ENCODE measurements at places on chromosomes 2 and 18.
A peak's percentile ranks its signal among the peaks of the same experiment; 100 is the strongest.

DNA sequence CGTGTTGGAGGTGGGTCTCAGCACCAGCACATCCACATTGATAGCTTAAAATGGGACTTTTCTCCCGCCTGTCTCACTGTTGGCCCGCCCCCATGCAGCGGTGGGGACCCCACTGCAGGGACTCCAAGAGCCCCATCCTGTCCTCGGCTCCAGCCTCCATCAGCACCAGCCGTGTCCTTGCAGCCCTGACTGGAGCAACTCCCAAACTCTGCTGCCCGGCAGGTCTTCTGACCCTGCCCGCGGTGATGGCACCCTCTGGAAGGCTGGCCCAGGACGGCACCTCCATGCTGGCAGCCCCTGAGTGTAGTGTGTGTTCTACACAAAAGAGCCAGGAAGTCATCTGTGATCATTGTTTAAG lies 41.6 kb upstream of the KCNG2 start:
- no peak for DNase-seq

DNA sequence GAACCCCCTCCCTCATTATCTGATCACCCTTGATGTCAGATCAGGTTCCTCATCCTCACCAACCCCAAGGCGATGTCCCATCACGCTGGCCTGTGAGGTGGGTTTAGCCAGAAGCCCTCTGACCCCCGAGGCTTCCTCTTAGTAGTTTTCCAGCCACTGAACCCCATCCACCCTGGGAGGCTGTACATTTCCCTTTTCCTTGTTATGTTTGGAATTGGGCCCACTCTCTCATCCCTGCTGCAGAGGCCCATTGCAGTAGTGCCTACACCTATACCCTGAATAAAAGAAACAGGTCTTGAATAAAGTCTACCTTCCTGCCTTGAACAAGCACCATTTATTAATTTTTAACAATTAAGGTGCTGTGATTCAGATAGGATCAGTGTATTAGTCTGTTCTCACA lies 80.1 kb downstream of the NCAPH start:
- DNase-seq: no peak

- no peak for DNase-seq
Measured at GRCh38 chr18:56702946-56703345, 51.8 kb downstream of the WDR7 start.

GRCh38 chr2:235468978-235469655 lies 24.7 kb upstream of the AGAP1 start:
- DNase-seq: no peak

- no peak for DNase-seq
Measured at GRCh38 chr2:15050483-15050882, 418.0 kb downstream of the LRATD1 start.

GRCh38 chr2:43312755-43313641 lies 86.6 kb upstream of the ZFP36L2 start:
- DNase-seq: peak; percentile 82

GRCh38 chr2:45199973-45200372 lies 190.7 kb upstream of the SIX2 start:
- no peak for DNase-seq

DNA sequence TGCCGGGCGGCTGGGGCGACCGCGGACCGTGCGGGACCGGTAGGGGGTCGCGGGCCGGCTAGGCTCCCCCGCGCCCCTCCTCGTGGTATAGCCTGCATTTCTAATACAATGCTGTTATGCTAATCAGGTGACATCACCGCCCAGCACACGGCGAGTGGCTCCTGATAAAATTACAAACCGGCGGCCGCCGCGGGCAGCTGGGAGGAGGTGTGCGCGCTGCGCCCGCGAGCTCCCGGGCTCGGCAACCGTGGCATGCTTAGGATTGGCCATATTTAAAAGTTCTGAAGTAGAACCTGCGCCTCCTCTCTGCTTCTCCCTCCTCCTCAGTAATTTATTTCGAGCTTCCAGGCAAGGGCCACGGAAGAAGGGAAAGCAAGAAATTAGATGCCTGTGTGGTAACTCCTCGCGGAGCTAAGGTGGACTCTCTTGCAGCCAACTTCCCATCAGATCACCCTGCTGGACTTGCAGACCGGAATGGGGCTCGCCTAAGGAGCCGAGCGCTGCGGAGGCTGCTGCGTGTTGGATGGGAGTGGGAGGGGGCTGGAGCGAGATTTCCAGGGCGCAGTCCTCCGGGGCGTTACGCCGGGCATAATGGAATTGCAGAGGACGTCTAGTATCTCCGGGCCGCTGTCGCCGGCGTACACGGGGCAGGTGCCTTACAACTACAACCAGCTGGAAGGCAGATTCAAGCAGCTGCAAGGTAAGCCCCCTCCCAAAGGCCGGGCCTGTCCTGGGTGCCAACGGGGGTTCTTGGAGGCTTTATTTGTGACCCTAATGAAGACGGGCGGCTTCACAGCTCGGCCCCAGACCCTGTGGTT lies 102.3 kb downstream of the SPTBN1 start:
- DNase-seq: peak; percentile 79

DNA sequence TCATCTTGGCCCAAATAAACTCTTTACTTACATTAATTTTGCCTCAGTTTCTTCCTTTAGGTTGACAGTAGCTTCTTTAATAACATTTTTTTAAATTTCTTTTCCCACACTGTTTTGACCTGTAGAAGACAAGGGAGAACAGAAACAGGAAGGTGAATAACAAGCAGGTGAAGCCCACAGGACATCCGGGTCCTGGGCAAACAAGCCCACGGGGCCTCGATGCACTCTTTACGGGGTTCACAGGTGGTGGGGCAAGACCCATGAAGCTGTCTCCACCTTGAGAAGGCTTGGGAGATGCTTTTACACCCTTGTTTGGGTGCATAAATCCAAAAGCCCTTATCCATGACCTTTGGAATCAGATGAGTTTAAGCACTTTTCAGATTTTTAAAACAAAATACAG lies 301.0 kb upstream of the MGAT5 start:
- DNase-seq: no peak

DNA sequence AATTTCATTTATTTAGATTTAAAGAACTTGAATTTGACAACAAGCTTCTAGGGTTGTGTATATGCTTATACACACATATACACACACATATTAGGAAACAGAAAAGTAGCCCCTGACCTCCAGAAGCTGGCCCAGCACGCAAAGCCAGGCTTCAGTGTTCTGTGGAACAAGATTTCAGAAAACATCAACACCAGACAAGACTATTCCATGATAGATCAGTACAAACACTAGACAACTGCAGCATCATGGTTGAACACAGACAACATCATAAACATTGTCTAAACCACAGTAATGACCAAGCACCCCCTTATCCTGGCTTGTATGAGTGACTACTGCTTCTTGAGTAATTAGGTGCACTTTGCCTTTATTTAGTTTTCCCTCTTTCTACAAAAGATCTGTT lies 457.6 kb downstream of the TMEM182 start:
- DNase-seq: no peak

DNA sequence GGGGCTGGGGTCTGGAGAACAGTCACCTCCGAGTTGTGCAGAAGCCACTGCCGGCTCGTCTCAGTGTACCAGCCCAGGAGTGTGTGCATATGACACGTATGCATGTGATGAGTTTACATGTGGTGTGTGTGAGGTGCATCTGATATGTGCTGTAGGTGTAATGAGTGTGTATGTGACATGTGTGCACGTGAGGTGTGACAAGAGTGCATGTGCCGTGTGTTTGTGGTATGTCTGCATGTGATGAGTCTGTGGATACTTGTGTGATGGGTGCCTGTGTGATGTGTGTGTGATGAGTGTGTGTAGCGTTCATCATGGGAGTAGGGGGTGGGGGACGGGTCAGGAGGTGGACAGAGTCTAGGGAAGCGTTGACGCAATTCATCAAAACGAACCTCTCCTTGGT lies 12.8 kb downstream of the NTSR2 start:
- DNase-seq: no peak

GRCh38 chr2:76159042-76159648 lies 448.4 kb upstream of the GCFC2 start:
- no peak for DNase-seq

GRCh38 chr18:28189400-28190239 lies 12.7 kb upstream of the CDH2 start:
- no peak for DNase-seq

DNA sequence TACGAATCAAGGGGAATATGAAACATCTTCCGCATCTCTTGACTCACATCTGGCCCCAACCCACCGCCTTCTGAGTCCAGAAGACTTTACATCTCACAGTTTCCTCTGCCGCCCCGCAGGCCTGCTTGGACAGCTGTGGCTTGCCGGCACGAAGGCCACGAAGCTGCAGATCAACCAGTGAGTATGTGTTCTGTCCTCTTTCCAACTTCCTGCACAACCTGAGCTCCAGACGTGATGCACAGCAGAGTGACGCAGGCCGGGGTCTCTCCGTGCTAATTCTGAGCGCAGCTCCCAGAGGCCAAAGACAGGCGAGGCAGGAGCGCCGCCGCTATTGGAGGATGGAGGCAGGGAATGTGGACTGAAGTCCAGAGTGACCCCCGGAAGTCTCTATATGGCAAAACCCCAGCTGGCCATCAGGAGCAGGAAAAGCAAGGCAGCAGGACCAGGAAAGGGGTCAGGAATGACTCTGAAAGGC lies 93.5 kb downstream of the ZCCHC2 start:
- no peak for DNase-seq
